HEK293T (cell line): ENCODE measurements at places on chromosomes 7 and 10.

GRCh38 chr10:93218386-93218785 lies 144.7 kb downstream of the CYP26A1 start:
- no peak for DNase-seq

DNA sequence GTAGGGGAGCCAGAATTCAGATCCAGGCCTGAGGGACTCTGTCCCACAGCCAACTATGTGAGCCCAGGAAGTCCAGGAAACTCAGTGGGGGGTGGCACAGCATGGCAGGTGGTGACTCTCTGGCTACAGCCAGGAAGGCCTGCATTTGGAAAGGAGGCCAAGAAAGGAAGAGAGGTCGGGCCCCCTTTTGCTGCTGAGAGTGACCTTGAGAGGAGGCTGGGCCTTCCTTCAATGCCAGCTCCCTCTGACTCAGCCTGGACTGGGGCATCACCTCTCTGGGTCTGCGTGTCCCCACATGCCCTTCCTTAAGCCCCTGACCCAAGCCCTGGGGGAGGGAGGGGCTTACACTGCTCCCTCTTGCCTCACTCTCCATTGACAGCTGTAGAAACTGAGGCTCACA lies 6.4 kb upstream of the MYL10 start:
- no peak for DNase-seq

DNA sequence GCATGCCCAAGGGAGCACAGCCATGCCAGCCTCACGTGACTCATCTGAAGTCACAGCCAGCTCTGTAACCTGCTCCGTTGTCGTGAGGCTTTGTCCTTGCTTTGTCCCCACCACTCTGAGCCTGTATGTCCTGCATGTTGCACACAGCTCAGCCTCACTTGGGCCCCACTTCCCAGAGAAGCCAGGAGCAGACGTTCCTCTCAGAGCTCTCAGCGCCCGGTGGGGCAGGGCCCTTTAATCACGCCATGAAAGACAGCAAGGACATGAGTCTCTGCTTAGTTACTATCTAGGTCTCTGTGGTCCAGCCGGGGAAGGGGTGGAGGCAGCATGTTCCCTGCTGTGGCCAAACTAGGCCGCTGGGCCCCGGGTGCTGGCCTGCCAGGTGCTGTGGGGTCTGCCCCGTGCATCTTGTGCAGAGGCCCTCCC lies 127.4 kb upstream of the FAM20C start:
- DNase-seq, result no peak

DNA sequence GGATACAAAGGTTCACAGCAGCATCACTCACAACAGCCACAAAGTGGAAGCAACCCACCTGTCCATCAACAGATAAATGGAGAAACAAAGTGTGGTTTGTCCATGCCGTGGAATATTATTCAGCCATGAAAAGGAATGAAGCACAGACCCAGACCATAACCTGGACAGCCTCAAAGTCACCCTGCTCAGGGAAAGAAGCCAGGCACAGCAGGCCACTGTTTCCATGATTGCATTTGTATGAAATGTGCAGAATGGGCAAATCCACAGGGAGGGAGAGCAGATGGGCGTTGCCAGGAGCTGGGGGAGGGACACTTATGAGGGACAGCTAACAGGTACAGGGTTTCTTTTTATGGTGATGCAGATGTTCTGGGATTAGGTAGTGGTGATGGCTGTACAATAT lies 30.3 kb downstream of the FOXL3 start:
- DNase-seq, result no peak

- DNase-seq, result no peak
Observed at GRCh38 chr7:155992538-155992937, 180.3 kb upstream of the SHH start.

GRCh38 chr10:109922358-109922975 lies 844 bp downstream of the XPNPEP1 start:
- DNase-seq, result no peak

GRCh38 chr7:78588393-78588792 lies 789.8 kb downstream of the PHTF2 start:
- DNase-seq, result no peak

- no peak for DNase-seq
Observed at GRCh38 chr7:12423355-12423996, 19.8 kb upstream of the VWDE start.

DNA sequence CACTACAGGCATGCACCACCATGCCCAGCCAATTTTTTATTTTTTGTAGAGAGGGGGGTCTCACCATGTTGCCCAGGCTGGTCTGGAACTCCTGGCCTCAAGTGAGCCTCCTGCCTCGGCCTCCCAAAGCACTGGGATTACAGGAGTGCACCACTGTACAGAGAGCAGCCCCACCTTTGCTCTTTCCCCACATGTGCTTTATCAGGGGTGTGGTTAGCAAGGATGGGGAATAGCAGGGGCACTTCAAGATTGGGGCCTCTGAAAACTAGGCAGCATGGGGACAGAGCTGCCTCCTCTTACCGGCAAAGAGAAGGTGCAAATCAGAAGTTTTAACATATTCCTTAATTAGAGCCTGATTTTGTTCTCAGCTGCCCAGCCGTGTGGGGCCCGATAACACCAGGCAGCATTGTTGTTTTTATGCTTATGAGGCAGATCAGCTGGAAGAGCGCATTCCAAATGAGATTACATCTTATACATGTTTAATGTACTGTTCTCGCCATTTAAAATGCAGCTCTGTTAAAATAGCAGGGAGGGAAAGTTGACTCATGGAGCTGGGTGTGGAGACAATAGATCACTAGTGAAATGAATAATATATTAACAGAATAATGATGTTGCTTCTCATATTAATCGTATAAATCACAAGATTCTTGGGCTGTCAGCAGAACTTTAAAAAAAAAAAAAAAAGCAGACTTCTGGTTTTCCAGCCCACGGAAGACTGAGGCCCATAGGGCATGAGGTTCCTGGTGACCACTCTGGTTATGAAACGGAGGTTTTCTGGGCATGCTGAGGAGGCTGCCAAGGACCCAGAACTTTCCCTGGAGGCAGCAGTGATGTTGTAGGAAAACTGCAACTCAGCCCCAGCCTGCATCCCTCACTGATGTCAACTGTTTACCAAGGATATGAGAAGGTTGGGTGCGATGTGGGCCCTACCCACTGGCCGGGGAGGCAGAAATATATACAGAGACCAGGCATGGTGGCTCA lies 62.5 kb downstream of the TMEM130 start:
- DNase-seq, result no peak

DNA sequence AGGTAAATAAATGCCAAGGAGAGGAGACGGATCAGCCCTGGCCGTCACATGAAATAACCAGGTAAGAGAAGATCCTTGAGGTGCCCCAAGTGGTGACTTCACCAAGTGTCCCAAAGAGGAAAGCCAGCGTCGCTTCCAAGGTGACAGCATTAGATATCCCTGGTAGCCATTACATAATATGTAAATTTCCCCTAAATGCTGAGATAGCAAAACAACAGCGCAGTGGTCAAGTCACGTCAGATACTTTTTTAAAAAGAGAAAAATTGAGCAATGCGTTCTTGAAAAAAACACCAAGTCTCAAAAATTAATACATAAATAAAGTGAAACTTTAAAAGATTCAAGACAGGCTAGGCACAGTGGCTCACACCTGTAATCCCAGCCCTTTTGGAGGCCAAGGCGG lies 100.2 kb downstream of the HTR5A start:
- no peak for DNase-seq

DNA sequence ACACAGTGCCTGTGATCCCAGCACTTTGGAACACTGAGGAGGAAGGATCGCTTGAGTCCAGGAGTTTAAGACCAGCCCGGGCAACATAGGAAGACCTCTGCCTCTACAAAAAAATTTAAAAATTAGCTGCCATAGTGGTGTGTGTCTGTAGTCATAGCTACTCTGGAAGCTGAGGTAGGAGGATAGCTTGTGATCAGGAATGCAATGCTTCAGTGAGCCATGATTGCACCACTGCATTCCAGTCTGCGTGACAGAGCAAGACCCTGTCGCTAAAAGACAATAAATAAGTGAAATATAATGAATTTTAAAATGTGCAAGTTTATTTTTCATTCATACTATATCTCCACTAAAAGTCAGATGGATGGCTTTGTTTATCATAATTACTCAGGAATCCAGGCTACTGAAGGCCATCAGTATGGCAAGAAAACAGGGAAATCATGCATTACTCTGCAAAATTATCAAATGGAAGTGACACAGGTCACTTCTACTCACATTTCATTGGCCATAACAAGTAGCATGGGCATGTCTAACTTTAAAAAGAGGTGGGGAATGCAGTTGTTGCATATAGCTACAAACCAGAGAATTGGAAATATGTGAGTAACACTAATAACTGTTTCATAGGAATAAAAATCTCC lies 32.9 kb upstream of the FAM3C start:
- DNase-seq, result no peak

GRCh38 chr7:51229106-51229537 lies 87.5 kb downstream of the COBL start:
- DNase-seq, result no peak

- DNase-seq, result no peak
Observed at GRCh38 chr10:51768886-51769465, 69.6 kb upstream of the CSTF2T start.

GRCh38 chr7:132456418-132456817 lies 119.9 kb downstream of the PLXNA4 start:
- DNase-seq, result no peak

- no peak for DNase-seq
Observed at GRCh38 chr10:129850316-129850715, 113.8 kb downstream of the EBF3 start.

DNA sequence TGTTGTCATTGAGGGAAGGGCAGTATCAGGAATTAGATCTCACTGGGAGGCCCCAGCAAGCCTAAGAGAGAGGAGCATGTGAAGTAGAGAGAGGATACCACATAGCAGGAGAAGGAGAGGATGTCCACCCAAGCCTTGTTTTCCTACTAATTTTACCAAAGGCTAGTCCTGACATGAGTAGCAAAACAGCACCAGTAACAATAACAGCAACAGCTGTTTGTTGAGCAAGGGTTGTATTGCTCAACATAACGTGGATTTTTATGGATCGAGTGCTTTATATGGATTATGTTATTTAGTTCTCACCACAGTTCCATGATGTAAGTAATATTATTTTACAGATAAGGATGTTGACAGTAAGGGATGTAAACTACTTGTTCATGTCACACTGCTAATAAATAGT lies 135.2 kb upstream of the DLX6 start:
- DNase-seq, result no peak

- DNase-seq, result no peak
Observed at GRCh38 chr10:112202561-112203241, 19.1 kb upstream of the GPAM start.

DNA sequence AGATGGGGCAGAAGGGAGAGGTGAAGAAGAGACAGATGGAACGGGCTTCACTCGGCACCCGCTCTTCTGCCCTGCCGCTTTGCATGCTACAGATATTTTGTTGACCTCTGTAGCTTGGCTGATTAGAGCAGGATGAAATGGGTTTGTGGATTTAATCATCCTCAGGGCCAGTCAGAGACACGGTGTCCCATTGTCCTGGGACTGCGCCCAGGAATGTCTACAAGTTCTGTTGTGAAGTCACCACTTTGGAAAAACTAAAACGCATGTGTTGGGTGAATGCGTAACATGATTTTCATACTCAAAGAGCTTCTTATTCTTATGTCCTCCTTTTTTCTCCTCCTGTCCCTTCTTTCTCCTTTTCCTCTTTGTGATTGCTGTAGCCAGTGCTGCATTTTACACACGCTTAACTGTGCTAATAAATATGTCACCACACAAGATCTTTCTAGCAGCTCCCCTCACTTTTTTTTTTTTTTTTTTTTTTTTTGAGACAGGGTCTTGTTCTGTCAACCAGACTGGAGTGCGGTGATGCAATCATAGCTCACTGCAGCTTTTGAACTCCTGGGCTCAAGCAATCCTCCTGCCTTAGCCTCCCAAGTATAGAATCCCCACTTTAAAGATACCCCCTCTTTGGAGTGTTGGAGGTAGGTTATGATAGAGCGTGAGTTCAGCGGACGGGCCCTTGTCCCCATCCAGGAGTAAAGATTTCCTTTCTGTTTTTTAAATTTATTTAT lies 3.4 kb downstream of the CPA4 start:
- DNase-seq, result no peak

GRCh38 chr10:90937645-90938258 lies 16.9 kb upstream of the ANKRD1 start:
- no peak for DNase-seq
